Activated T-cell treated with anti-CD3 and anti-CD28 coated beads, Interleukin-2, amount 50 U/mL, for 1 hour (primary cell): ENCODE measurements at places on chromosomes 13 and 19.

DNA sequence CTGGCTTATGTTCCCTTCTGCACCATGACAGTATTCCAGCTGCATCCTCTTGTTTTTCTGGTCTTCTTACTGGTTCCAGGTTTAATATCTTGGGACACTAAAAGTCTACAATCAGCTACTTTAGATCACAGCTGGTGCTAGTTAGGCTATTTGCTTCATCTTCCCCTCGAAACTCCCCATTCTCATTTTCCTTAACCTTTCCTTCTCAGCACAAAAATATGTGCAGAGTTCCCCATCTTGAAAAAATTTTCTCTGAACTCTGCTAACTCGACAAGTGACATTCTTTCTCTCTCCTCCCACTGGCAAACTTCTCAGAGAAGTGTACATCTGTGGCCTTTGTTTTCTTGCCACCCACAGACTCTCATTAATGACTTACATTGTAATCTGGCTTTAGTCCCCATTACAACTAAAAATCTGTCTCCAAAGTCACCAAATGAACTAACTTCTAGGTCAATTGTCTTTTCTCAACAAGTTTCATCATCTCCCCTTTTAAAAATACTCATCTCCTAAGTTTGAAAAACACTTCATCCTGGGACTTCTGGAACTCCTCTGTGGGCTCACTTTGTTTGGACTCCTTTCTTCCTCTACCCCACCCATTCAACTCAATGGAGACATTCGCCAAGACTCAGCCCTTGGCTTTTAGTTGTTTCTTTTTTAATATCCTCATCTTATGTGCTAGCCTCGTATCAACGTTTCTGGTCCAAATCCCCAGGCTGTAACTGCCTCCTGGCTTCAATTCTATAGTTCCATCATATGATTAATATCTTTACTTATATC, 7.1 kb upstream of the KL start:
- no peak for DNase-seq

DNA sequence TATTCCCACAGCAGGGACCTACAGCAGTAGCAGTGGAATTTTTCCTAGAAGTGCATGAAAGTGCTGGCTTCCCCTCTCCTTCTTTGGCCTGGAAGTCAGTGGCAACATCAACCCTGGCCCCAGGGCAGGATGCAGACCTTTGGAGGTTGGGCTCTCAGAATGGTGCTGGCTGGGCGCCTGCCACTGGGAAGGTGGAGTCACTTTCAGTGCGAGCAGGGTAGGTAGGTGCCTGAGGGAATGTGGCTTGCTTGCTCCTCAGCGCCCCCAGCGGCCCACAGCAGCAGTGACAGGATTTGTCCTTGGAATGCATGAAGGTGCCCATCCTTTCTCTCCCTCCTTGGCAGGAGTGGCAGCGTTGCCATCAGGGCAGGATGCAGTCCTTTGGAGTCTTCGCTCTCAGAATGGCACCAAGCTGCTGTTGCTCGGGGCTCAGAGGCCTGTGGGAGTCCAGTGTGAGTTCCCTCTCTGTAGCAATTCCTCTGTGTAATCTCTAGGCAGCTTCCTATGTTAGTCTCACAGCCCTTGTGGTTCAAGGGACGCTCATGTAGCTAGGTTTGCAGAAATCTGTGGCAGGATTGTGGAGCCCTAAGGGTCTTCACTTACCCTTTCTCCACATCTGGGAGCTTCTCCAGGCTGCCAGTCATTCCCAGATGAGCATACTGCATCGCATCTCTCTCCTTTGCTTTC, 354.4 kb upstream of the DACH1 start:
- DNase-seq, result no peak

DNA sequence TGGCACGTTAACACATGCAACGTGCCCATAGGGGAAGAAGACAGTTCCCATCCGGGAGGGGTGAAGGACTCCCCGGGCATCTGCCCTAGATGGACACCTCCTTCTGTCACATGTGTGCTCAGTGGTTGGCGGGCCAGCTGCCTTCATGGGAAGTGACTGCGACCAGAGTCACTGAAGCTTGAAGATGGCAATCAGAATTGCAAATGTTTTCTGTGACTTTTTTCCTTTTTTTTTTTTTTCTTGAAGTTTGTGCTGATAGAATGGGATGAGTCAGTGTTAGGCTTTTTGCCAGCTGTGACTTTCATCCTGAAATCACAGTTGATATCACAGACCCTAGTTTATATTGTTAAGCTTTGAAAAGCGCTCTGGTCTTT, 109.2 kb upstream of the MCF2L start:
- no peak for DNase-seq

DNA sequence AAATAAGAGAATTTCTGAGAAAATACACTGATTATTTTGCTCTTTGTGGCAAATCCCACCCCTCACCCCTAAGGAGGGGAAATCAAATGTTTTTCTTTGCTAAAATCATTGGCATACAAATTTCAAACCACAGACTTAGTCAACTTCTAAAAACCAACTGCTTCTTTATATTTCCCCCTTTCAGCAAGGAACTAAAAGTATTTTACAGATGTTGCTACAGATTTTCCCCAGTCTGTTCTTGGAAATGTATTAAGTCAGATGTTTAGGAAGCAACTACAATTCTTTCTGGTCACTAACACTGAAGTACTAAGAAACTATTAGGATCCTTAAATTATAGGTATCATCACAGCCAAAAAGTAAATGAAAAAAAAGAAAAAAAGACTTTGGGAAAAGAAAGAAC, 6.9 kb downstream of the MTMR6 start:
- DNase-seq, result no peak

DNA sequence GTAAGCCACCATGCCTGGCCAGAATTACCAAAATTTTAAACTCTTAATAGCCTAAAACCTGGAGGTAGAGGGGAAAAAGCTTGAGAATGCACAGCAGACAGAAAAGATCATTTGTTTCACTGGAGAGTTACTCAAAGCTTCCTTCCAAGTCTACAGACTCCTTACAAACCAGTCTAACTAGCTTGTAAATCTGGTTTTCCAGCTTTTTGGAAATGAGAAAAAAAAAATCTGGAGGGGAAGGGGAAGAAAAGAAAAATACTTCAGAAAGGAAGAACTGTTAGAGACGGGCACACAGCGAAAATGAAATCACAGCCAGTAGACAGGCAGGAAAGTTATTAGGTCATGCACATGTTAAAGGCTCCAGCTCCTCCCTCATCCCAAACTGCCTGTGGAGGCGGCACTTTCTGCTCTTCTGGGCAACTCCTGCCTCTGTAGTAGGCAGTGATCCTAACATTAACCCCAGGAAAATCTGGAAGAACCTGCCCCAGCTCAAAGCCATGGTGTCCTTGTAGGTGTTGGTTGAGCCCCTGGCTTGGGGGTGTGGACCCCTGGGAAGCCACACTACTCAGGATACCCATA, 17.3 kb downstream of the PARP4 start:
- no peak for DNase-seq

DNA sequence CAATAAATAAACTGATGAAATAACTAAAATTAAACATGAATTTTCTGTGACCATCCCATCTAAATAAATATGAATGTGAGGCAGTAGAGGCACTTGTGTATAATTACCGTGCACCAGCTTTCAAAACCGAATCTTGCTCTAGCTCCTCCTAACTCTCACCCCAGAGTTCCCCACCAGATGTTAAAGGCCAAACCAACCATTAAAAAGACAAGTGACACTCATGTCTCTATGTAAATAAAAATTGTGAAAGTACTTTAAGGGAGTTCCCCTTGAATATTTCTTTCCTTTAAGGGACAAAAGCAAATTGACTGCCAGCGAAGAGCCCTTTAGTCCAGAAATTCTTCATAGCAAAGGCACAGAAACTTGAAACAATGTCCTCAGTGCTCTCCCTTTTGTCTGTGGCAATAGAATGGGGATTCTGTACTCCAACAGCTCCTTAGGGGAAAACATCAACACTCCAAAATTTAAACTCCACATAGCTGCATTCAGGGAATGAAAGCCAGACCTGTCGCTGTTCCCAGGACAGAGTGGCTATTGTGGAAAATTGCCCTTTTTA, 101.7 kb upstream of the SOX21 start:
- DNase-seq, result no peak

GRCh38 chr19:5711713-5712161, 8.2 kb downstream of the LONP1 start:
- no peak for DNase-seq

DNA sequence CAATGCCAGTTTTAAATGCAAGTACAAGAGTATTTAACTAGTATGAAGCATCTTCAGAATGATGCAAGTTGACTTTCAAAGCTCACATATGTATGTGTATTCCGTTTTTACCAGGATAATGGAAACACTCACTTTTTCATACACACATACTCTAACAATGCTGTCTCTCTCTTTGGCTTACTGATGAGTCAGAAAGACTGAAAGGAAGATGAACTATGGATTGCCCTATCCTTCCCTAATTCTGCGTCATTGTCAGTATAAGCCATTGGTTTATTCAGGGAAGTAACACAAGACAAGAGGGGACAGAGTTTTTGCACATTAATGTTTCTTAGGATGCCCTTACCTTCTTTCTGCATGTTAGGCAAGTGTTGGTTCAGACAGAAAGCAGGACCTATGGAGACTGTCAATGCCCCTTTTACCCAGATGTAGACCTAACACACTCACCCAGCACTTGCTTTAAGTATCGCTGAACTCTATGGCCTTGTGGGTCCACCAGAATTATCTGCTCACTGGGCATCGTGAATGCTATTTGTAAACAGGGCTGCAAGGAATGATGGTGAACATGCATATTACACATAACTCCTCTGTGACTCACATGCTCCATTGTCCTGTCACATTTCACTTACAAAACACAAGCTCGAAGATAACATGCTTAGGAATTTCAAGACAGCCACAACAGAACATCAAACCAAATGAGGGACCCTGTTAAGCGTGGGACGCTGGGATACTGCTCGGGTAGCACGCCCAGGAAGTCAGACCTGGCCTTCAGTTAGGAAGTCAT, 10.0 kb upstream of the OXGR1 start:
- DNase-seq, result no peak
